ENCODE measurements at places on chromosomes 5 and 9.
A peak's percentile ranks its signal among the peaks of the same experiment; 100 is the strongest.

GRCh38 chr9:130034570-130034969 is 8.4 kb downstream of the FNBP1 start:
- peak; percentile 66 for DNase-seq

DNA sequence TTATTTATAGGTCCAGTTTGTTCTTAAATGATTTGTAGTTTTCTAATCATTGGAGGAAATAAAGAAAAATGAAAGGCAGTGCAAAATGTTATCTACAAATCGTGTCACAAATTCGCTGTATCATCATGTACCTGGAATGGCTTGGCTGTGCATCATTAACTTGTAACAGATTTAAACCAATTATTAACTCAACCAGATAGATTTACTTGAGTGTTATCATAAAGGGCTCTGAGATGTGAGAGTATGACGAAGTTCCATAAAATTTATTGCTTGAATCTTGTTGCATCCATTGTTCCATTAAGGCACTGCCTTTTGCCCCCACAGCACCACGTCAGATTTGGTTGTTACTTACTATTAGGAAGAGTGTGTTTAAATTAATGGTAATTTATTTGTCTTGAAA is 23.5 kb downstream of the PCSK5 start:
- DNase-seq, result no peak

DNA sequence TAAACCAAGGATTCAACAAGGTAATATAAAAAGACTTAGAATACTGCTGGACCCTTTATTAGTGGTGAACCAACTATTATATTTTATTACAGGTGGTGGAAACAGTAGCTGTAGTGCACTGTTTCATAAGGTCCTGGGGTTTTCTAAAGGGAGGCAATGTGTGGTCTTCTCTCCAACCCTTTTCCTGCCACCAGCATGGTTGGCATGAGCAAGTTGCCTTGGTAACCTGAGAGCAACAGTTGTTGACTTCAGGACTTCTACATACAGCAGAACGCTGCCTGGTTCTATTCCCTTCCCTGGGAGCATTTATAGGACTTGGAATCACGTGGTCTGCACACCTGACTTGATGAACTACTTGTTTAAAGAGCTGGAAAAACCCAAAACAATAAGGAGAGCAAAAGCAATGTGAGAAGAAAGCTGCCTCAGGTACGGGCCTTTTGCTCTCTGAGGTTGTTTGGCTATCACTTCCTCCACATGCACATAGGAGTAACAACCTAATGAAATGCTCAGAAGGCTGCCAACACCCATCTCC is 81.1 kb upstream of the RAI14 start:
- no peak for DNase-seq

DNA sequence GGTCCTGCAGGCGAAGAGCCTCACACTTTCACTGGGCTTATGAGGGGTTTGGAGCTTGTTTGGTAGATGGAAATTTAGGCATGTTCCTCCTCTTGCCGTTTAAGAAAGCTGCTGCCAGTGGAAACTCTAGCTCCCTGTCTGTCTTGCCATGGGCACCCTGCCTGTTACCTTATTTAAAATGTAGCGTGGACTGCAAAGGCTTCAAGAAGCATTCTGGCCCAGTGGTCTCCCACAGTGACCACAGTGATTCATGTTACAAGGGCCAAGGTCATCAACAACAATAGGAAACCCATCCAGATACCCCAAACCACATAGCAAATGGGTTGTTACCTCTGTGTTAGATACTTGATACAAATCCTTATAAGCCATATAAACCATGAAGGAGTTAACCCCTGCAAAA is 96.6 kb downstream of the DPYSL3 start:
- no peak for DNase-seq

DNA sequence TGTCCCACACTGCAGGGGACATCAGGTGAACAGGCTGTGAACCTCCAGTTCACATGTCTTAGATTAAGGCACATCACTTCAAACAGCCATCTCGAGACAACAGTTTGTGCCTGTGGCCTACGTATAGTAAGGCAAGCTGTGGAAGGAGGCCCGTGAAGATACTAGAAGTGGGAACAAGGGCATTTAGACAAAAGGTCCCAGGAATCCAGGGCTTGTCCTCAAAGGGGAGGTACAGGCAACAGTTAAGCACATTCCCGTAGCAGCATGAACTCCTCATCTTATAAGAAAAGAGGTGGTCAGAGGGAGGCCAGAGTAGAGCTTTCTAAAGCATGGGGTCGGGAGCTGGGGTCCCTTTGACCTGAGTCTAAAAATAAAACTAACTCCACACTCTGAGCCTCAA is 122.5 kb upstream of the TRPM3 start:
- DNase-seq, result no peak

GRCh38 chr5:174189654-174190541 is 144.4 kb downstream of the NSG2 start:
- DNase-seq, result no peak

- no peak for DNase-seq
These were observed 586.0 kb downstream of the EBF1 start for GRCh38 chr5:158513490-158514318.

- no peak for DNase-seq
These were observed 43.3 kb upstream of the TJP2 start for GRCh38 chr9:69130456-69131441.

DNA sequence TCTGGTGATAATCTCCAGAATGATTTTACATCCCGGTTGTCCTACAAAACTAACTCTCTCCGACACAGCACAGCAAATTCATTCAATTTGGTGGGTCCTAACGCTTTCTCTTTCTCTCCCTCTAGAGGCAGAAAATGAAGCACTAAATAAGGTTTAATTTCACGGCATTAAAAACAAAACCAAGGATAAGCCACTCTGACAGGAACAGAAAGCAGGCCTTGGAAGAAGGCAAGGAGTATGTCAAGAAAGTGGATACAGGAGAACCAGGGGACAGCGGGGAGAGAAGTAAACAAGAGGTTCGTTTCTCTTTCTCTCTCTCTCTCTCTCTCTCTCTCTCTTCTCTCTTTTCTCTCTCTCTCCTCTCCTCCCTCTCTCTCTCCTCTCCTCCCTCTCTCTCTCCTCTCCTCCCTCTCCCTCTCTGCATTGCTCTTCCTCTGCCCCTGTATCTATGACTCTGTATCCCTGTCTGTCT is 49.8 kb downstream of the EBF1 start:
- DNase-seq, result no peak

DNA sequence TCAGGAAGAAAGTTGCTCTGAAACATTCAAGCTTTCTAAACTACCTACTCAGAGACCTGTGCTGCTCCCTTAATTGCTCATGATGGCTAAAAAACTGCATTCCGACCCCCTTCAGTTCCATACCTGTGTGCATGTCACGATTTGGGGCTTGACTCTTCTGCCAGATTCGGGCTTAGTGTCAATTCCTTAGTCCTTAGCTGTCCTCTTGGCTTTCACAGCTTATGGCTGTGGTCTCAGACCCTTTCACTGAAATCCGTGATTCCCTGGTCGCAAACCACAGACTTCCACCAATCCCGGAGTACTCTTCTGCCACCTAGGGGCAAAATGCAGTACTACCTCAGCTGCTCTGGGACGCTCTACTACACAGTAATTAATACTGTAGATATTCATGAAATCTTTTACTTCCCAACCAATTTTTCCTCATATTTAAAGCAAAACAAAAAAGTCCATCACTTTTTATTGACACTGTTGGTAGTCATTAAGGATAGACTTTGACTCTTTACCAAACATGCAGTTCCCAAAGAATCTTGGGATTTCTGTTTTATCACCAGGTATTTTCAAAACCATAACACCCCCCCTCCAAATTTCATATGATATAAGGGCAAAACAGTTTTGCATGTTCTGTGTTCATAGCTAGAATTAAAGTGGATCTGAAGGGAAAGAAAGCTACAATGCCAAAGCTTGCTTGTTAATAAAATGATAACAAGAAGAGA is 617.4 kb downstream of the SLCO4C1 start:
- peak; percentile 88 for DNase-seq

- peak; percentile 88 for DNase-seq
These were observed 649 bp downstream of the STK10 start for GRCh38 chr5:172187118-172188032.

DNA sequence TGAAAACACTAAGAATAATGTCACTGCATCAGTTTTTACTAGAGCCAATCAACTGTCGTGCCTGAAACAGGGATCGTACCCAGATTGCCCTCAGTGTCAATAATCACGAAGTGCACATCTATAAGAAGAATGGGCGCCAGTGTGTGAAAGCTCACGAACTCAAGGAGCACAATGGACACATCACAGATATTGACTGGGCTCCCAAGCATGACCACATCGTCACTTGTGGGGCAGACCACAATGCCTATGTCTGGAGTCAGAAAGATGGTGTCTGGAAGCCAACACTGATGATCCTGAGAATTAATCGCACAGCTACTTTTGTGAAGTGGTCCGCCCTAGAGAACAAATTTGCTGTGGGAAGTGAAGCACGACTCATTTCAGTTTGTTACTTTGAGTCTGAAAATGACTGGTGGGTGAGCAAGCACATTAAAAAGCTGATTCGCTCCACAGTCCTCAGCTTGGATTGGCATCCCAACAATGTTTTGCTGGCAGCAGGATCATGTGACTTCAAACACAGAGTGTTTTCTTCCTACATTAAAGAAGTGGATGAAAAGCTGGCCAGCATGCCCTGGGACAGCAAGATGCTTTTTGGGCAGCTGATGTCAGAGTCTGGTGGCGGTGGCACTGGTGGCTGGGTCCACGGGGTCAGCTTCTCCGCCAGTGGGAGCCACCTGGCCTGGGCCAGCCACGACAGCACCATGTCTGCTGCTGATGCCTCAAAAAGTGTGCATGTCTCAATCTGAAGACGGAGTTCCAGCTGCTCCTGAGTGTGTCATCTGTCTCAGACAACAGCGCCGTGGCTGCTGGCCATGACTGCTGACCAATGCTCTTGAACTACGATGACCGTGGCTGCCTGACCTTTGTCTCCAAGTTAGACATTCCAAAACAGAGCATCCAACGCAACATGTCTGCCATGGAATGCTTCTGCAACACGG is 32.2 kb downstream of the NSA2 start:
- no peak for DNase-seq

DNA sequence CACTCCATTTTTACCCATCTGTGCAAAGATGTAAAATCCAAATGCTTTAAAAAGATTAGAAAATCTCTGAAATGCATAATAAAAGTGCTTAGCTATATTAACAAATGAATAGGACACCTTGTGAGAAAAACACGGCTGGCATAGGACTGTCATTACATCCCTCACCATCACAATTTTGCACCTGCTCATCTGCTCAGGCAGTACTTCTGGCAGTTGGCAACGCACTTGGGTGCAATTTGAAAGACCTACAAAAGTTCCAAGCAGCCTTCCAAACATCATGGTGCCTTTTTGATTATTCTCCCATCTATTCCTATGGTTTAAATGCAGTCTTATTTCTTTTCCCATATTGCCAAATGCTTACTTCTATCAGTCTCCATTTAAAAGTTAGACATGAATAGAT is 501.8 kb downstream of the ENC1 start:
- DNase-seq, result no peak

GRCh38 chr5:167001246-167001645 is 1290.2 kb upstream of the WWC1 start:
- no peak for DNase-seq

GRCh38 chr5:158514319-158514985 is 585.3 kb downstream of the EBF1 start:
- no peak for DNase-seq

- no peak for DNase-seq
These were observed 15.5 kb downstream of the ADAMTS16 start for GRCh38 chr5:5155617-5156016.

GRCh38 chr5:128965638-128966302 is 482 bp downstream of the SLC27A6 start:
- DNase-seq, result no peak

DNA sequence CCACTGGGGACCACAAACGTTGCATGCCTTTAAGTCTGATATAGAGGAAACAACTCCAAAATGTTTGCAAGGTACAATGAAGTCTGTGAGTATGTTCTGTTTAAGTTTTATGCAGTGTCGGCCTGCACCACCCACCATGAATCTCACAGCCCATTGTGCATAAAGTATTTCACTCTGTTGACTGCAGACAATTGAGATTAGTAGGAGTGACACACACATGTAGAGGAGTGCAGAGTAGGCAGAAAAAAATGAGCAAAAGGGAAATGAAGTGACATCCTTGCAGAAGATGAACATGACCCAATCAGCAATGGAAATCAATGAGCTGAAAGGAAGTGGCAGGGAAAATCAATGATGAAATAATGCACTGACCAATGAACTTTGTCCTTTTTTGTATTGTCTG is 315.6 kb upstream of the PTPRD start:
- no peak for DNase-seq

- no peak for DNase-seq
These were observed 767 bp downstream of the RALGPS1 start for GRCh38 chr9:126915281-126915816.

GRCh38 chr5:133569347-133569746 is 43.0 kb downstream of the FSTL4 start:
- no peak for DNase-seq

GRCh38 chr5:73336366-73336765 is 112.2 kb downstream of the FOXD1 start:
- no peak for DNase-seq

DNA sequence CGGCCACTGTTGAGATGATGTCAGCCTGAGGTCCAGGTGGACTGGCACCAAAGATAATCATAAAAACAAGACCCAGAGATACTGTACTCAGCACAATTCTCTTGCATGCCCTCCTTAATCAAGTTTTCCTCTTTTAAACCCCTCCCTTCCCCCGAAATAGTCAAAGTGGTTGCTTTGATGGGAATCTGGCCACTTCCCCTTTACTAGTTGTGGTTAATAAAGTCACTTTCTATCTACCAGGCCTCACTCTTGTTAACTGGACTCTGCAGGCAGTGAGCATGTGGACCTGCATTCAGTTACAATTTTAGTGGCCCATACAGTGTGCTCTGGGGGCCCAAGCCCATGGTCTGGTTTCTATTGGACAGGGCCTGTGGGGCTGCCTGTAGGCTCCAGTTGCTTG is 17.5 kb downstream of the FBP2 start:
- peak; percentile 60 for DNase-seq

DNA sequence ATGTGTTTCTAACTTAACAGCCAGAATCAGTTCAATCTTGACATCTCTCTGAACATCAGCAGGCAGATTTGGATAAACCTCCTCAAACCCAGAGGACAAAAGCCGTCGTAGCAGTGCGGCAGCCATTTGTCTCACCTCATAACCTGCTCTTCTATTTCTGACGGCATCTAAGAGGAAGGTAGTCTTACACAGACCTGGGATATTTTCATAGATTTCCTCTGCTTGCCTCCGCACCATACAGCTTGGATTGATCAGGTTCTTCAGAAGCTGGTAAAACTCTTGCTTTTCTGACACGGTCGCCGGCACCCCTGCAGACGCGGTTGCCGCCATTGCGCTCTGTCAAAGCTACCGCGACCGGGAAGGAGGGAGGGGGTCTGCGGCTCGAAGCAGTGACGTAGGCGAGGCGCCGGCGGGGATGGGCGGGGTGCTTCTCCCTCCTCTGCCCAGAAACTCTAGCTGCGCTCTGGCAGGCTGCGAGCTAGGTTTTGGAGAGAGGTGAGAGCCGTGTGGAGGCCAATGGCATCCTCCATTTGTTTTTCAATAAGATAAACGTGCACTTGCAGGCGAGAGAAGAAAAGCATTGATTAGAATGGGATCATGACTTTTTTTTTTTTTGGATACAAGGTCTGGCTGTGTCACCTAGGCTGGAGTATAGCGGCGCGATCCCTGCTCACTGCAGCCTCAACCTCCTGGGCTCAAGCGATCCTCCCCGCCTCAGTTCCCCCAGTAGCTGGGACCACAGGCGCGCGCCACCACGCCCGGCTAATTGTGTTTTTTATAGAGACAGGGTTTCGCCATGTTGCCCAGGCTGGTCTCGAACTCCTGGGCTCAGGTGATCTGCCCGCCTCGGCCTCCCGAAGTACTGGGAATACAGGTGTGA is at the start of gene RANBP6:
TSS of gene RANBP6 (minus strand) at position 347 of the 880 bp plus-strand sequence. CDS start at position 330, 17 bp downstream.
- DNase-seq, result peak; percentile 89

Measured in inflammatory macrophage treated with lipopolysaccharide for 1 hour (primary cell).